ENCODE measurements at places on chromosomes 7 and 10. TPM values are rescaled to one million over a fixed set of nuclear protein-coding genes. Genes with fewer than 3 reads are reported as not detected.

FOXP2 gene
- polyA plus RNA-seq, result not detected

TBL2 gene
- polyA plus RNA-seq, result 36.8 TPM

GRCh38 chr7:44386139-44386913 lies 60.9 kb upstream of the CAMK2B start:
- peak; percentile 79 for DNase-seq

DNA sequence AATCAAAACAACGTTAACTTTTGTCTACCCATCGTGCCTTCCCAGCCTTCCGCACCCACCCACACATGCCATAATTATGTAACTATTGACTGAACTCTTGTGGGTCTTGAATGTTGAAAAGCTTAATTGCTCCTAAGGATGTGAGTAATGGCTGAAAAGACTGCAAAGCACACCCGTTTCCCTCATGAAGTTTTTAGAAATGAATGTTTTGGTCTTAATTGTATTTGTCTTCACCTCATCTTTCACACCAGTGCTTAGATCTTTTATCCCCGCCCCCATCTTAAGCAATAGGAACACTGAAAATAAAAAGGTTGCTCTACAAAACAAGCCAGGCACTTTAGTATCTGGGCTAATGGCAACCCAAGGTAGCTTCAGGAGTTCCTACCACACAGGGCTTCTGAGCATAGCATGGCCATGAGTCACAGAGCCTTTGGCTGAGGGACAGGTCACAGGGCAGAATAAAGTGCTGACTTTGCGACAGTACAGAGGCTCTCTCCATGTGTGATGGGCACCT lies 690.5 kb downstream of the PARD3 start:
- peak; percentile 64 for DNase-seq

NSUN5 gene
- 31.4 TPM for polyA plus RNA-seq

DNA sequence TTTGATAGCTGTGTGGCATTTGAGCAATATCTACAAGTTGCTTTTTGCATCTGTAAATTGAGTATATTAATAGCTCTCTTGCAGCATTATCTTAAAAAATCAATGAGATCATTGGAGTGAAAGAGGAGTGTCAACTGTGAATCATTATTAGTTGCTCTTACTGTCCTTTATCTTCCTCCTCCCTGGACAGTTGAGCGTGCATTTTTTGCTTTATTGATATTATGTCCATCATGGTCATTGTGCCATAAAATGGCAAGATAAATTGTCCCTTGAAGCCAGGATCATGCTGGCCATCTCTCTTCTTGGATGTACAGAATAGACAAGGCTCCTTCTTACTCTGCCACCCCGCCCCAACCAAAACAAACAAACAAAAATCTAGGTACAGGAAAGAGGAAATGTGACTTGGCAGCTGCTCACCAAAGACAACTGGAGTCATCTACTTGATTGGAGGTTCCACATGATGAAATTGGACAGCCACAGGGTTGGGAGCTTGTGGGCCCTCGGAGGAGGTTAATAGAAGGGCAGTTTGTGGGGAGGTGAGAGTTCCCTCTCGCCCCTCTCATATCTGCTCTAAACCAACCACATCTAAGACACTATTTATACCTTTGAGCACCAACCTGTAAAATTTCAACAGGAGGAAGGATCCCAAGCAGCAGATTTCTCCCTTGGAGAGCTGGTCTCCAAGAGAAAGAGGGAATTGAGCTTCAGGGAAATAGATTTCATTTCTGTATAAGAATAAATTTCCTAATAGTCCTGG lies 252.7 kb downstream of the SKIDA1 start:
- peak; percentile 13 for DNase-seq

- DNase-seq, result no peak
Measured at GRCh38 chr7:133613250-133613790, 360.4 kb downstream of the EXOC4 start.

- DNase-seq, result no peak
Measured at GRCh38 chr7:139762886-139763285, 14.9 kb downstream of the HIPK2 start.

PDGFA gene
- polyA plus RNA-seq, result 29.2 TPM

SNCG gene
- 101 TPM for polyA plus RNA-seq

DNA sequence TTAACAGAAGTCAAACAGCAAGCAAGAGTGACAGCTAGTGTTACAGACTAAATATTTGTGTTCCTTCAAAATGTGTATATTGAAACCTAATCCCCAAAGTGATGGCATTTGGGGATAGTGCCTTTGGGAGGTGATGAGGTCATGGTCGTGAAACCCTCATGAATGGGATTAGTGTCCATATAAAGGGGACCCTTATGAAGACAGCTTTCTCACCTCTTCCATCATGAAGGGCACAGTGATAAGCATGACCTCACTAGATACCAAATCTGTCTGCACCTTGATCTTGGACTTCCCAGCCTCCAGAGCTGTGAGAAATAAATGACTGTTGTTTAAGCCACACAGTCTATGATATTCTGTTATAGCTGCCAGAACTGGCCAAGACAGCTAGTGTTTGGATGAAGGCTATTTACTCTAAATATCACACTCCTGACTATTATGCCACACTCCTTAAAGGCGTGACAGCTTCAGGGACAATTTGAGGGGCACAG lies 235.7 kb upstream of the TMEM72 start:
- DNase-seq, result no peak

DNA sequence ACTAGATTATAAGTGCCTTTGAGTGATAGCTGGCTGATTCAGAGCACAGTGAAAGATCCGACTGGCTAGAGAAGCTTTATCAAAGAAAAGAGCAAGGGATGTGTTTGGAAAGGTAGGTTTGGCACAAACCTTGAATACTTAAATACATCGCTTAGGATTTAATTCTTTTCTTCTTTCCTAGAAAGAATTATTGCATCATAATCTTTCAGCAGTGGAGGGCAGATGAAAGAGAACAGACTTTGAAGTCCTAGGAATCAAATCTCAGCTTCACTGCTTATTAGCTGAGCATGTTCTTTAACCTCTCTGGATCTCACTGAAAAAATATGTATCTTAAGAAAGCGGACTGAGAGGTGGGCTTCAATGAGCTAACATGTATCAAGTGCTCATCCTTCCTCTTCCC lies 122.8 kb downstream of the ZNF365 start:
- DNase-seq, result no peak

Measured in mammary epithelial cell (primary cell).